ENCODE measurements at places on chromosomes 11 and 22.

DNA sequence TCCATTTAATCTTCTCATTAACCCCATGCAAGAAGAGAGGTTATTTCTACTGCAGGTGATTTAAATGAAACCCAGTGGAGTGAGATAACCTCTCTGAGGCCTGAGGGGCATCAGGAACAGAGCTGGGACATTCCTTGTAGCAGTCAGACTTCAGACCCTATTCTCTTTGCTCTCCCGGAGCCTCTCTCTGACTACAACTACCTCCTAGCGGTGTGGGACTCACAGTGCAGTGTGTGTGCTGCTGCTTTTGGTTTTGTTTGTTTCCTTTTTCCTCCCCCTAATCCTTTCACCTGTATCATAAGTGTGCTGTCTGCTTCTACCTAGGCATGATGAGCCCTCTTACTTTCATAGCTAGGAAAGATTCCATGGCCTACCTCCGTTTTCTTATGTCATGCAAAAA is 769.6 kb downstream of the NTM start:
- DNase-seq, result no peak

DNA sequence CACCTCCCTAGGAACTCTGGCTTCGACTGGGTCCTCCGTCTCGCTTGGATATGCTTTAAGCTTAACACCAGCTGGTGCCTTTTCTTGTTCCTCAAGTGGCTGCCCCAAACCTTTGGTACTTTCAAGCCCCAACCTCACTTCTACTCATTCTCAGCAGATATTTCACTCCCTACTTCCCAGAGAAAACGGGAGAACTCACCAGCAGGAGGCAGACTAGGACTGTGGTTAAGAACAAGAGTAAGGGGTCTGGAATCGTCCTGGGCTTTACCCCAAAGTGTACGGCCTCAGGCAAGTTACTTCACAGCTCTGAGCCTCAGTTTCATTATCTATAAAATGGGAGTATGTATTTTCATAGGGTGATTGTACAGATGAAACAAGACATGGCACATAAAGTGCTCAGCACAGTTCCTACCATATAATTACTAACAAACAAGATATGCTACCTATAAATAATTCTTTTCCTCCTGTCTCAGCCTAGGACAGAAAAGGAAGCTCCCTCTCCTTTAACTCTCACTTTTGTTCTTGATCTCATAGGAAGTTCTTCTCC is 37.8 kb downstream of the PAMR1 start:
- no peak for DNase-seq

DNA sequence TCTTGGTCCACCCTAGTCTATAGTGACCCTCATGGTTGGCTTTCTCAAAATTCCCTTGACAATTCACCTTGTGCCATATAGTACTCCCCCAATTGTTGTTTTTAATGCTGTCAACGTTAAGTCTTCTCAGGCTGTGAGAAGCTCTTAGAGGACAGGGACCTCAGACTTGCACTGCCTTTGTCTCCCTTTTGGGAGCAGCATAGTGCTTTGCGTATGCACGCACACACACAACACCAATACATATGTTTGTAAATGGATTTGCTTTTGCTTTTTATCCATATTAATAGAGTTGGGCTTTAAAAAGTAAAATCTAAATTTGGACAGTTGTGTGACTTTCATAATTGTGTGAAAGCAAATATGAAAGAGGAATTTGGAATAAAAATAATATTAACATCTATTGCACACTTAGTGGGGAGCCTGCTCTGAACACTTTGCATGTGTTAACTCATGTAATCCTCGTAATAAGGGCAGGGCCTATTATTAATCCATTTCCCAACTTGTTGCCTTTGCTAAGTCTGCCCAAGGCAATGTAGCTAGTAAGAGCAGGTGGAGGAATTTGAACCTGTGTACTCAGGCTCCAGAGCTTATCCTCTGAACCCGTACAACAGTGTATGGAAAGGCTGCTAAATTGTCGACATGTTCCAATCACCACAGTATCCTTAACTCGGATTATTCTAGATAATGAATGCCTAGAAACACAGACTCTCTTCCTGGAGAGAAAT is 257.7 kb upstream of the NARS2 start:
- no peak for DNase-seq

DNA sequence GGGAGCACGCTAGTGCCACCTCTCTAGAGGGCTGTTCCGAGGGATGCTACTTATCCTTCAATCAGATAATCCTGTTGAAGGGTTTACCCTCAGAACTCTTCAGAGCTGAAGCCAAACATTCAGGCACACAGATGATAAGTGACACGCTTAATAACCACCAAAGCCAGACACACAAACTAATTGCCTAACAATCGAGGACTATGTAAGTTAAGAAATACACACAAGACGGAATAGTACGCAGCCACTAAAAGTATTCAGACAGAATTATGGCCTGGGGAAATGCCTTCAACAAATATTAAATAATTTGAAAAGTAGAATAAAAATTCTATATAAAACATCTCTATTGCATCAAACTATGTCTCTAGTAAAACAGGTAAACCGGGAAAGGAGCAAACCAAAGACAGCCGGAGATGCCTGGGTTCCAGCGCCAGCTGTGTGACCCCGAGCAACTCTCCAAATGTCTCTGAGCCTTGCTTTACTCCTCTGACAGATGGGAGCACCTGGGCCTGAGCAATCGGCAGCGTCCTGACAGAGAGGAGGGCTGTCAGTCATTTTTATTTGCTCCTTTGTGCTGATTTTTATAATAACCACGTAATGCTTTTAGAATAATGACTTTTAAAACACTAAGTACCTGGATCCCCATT is 11.3 kb downstream of the LRFN4 start:
- no peak for DNase-seq

DNA sequence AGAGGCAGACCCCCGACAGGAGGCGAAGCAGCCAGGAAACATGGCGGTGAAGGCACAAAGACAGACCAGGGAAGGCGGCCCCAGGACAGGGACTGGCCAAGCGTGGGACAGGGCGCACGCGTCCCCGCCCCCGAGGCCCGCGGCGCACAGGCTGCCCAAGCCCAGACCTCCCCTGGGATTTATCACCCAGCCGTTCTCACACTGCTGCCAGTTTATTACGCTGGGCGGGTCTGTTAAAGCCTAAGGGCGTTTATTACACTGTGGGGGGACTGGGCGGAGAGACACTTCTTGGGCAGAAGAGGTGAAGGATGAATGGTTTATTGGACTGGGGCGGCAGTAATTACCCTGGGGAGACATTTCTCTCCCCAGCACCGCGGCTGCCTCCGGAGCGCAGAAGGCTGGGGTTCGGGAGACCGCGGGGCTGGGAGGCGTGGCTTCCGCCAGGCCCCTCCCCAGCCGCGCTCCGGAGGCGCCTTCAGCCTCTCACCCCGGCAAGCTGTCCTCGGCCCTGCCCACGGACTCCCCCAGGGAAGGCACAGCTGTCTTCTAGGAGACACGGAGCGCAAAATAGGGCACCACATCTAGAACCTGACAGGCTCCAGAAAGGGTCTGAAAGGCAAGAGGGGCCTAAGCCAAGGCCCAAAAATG is 47.1 kb downstream of the SLC22A12 start:
- no peak for DNase-seq

DNA sequence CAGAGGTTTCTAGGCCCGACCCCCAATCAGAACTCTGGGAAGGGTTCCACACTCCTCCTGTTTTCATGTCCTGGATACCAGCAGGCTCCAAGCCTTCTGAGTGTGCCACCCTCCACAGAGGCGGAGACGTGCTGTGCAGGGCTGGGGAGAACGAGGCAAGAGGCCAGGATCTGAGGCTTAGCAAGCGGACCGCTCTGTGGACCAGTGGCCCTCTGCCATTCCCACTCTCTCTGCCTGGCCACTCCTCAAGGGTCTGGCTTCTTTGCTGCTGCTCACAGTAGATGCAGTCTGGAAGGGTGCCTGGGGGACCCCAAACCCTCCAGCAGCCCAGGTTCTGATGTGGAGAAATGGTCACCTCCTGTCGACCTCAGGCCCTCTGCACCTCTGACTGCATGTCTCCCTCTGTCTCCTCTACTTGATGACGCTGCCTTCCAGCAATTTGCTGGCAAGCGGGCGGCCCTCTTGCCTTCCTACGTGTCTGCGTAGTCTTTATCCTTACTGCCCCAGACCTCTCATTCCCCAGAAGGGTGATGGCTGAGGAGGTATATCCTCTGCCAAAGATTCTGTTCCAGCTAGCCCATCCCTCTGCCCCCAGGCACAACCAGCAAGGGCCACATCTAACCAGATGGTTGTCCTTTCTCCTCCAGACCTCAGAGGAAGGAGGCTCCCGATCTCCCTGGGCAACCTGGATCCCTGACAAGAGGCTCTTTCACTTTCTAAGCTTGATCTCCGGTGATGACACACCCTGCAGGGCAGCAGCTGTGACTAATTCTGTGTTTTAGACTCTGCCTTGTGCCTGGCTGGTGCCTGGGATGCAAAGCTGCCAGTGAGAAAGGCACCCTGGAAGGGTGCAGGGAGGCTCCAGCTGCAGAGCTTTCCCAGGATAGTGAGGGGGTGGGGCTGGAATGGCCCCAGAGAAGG is 87.3 kb downstream of the NAT10 start:
- no peak for DNase-seq

GRCh38 chr11:31926106-31926505 is 115.0 kb upstream of the PAX6 start:
- no peak for DNase-seq

DNA sequence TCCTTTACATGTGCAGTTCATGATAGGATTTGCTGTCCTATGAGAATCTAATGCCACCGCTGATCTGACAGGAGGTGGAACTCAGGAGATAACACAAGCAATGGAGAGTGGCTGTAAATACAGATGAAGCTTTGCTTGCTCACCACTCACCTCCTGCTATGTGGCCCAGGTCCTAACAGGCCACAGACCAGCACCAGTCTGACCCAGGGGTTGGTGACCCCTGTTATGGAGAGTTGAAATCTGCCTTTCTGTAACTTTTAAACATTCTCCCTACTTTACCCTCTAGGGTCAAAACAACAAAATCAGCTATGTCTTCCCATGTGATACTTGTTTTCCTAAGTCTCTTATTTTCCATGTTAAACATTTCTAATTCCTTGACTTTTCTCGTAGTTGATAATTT is 48.7 kb upstream of the BARX2 start:
- DNase-seq, result no peak

- DNase-seq, result no peak
Measured at GRCh38 chr22:21445437-21446127, 21.6 kb upstream of the TMEM191C start.

- DNase-seq, result no peak
Measured at GRCh38 chr11:64799623-64800302, 3.3 kb downstream of the MAP4K2 start.

- no peak for DNase-seq
Measured at GRCh38 chr11:18699848-18700261, 1.3 kb downstream of the TMEM86A start.

DNA sequence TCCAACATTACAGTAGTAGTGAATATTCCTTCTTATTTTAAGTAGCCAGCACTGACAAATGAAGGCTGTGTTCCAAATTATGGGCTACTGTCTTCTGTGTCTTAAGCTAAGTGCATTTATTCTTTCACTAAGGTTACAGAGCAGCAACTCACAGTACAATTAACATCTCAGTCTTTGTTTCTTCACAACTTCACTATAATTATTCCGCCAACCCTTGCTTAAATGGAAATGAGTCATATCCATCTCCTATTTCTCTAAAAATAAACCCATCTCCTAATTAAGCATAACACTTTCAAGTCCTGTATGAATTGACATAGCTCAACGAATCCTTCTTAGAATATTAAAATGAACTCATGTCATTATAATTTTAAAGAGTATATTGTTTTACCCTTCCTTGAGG is 6.7 kb downstream of the ETS1 start:
- no peak for DNase-seq
